Kidney epithelial cell (primary cell): ENCODE measurements at places on chromosomes 1 and 21.

GRCh38 chr1:6987940-6988339, 202.7 kb downstream of the CAMTA1 start:
- DNase-seq: no peak

DNA sequence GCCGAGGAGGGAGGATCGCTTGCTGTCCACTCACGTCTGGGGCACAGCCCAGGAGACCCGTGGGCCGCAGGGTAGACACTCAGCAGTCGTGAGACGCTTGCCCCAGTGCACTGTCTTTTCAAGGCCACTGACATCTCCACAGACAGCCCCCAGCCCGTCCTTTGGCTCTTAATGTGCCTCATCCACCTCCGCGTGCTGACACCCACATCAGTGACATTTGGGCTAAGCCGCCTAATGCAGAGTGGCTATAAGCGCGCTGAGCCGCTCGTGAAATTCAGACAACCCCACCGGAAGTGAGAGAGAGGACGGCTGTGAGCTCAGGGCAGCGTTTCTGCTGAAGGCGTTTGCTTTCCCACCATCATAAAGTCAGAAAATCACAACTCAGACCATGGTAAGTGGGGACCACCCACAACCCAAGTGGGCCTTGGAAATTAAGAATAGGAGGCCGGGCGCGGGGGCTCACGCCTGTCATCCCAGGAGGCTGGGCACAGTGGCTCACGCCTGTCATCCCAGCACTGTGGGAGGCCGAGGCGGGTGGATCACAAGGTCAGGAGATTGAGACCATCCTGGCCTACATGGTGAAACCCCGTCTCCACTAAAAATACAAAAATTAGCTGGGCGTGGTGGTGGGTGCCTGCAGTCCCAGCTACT, 8.4 kb downstream of the SLC35E2B start:
- no peak for DNase-seq

- peak; percentile 35 for DNase-seq
Observed at GRCh38 chr1:150192012-150192411, 42.3 kb downstream of the PLEKHO1 start.

DNA sequence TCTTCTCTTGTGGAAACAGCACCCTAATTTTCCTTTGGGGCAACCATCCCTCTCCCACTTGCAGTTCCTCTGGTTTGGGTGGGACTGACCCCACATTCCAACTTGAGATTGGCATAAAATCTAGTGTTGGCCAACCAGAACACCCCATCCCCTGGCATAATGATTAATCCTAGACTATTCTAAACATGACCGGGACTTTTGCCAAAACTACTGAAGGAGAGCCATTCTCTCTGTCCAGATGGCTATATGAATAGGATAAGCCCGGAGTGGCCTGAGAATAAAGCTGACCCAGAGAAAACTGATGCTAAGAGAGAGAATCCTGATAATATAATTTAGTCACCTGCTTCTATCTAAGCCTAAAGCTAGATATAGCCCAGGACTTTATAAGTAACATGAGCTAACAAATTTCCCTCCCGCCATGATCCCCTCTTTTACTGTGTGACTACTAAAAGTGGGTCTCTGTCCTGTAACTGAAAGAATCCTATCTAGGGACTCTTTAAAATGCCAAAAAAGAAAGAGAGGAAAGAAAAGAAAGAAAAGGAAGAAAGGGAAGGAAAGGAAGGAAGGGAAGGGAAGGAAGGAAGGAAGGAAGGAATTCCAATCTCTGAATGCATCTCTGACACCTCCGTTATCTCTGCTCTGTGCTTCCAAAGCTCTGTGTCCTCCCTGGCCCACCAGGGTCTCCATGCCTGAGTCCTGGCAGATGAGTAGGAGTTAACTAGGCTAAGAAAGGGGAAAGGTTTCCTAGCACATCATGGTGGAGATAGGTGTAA, 28.0 kb upstream of the NRDC start:
- peak; percentile 31 for DNase-seq

DNA sequence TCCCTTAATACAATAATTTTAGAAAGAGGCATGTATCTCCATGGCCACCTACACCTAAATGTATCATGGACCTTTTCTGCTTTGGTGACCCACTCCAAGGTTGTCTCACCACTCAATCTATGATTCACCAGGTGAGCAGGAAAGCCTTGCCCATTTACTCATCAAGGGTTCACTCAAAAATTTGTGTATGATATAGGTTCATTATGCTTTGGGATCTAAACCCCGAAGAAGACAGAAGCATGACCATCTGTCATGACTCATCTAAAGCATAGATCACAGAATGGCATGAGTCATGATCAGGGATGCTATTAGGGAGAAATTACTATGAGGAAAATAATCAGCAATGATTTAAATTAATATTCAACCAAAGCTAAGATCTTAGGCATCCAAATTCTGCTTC, 38.5 kb downstream of the PYHIN1 start:
- DNase-seq: no peak

GRCh38 chr1:145951526-145951925, 6.3 kb downstream of the LIX1L start:
- no peak for DNase-seq

- DNase-seq: no peak
Observed at GRCh38 chr1:180757657-180758056, 125.8 kb downstream of the XPR1 start.
